Panc1 (cell line): ENCODE measurements at places on chromosomes 11 and 22.

- no peak for DNase-seq
- H3K27me3 ChIP-seq, result no peaks in the 10 kb centered on the region
- H3K4me1 ChIP-seq, result peaks cover 80% of the 10 kb centered on the region
- H3K36me3 ChIP-seq, result no peaks in the 10 kb centered on the region
These were observed 35.6 kb upstream of the PPARA start for GRCh38 chr22:46114518-46115387.

GRCh38 chr11:88315981-88316441, 21.5 kb downstream of the CTSC start:
- H3K4me3 ChIP-seq, result no peak overlapping the region
- no peaks in the 10 kb centered on the region for H3K36me3 ChIP-seq
- no peak overlapping the region for H3K27ac ChIP-seq
- no peaks in the 10 kb centered on the region for H3K27me3 ChIP-seq
- H3K4me1 ChIP-seq, result peaks cover 4% of the 10 kb centered on the region; the same call in 1 of the 2 replicates

- H3K36me3 ChIP-seq, result no peaks in the 10 kb centered on the region
- H3K4me1 ChIP-seq, result peaks cover 4% of the 10 kb centered on the region; the same call in 1 of the 2 replicates
- peaks cover 6% of the 10 kb centered on the region; the same call in 1 of the 2 replicates for H3K27me3 ChIP-seq
- no peak overlapping the region; the same call in 1 of the 2 replicates for H3K4me3 ChIP-seq
- no peak for DNase-seq
These were observed 2.3 kb upstream of the RTN4RL2 start for GRCh38 chr11:57458060-57458409.

DNA sequence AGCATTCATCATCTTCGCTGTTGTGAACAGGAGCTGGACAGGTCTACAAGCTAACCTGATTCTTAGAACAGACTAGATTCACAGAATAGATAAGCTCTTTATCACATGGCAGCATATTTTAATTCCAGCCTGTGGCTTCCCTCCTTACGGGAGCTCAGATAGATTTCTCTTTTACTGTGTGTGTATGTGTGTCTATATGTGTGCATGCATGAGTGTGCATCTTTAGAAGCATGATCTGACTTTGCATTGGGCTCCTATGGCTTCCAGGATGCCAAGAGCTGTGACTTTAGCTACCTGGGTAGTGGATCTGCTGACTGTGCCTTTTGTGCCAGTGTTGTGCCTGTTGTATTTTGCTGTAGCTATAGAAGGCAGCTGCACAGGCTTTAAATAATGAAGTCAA, 44.3 kb downstream of the ZNRF3 start:
- no peaks in the 10 kb centered on the region for H3K4me1 ChIP-seq
- no peaks in the 10 kb centered on the region for H3K36me3 ChIP-seq
- no peak for DNase-seq

DNA sequence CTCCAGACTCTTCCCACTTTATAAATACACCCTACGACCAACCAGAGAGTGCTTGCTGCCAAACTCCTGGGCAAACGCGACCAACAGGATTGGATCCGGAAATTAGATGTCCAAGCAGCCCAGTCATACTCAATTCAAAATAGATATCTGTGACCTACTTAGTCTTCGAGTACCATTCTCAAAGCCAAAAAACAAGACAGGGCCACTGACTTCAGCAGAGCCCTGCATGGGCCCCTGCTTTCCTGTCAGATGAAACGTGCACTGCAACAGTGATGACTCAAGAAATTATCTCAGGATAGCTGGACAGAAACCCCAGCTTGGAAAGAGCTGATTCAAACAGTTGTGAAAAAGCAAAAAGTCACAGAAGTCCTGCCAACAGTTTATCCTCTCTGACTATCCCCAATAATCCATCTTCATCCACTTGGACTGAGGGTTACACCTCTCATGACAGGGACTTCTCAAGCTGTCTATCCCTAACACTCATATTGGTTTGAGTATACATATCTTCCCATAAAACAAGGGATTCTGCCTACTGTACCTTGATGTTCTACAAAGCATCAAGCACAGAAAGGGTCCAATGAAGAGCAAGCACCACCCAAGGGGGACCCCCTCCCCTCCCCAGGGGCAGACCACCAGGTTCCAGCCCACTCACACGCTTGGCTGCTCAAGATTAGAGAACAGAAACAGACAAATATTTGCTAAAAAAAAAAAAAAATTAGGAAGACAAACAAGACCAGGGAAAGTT, 17.4 kb downstream of the SMCO4 start:
- no peaks in the 10 kb centered on the region for H3K36me3 ChIP-seq
- no peaks in the 10 kb centered on the region for H3K4me1 ChIP-seq
- no peak overlapping the region for H3K4me3 ChIP-seq
- H3K27me3 ChIP-seq, result no peaks in the 10 kb centered on the region
- no peak overlapping the region for H3K27ac ChIP-seq

DNA sequence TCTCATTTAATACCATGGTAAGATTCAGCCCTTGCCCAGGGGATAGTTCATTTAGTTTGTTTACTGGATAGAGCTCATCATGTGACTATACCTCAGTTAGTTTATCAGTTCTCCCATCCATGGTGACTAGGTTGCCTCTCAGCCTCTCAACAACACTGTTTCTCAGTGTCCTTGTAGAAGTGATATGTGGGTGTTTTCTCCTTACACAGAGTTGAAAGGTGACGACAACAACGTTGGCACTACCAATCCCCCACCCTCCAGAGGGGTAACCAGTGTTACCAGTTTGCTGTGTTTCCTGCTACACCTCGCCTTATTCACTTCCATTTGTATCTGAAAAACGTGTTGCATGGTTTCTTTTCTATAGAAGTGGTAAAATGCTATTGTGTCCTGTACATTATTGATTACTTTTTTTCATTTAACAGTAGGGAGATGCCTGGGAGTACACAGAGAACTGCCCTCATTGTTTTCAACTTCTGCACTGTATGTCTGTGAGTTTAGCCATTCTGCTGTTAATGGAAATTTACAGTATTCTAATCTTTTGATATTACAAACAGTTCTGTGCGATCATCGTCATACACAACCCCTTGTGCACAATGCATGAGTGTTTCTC, 11.6 kb downstream of the NEAT1 start:
- H3K27me3 ChIP-seq, result no peaks in the 10 kb centered on the region
- H3K4me1 ChIP-seq, result peaks cover 94% of the 10 kb centered on the region
- H3K27ac ChIP-seq, result peak overlapping the region; percentile 78
- peaks cover 8% of the 10 kb centered on the region for H3K36me3 ChIP-seq
- DNase-seq, result no peak

- no peaks in the 10 kb centered on the region for H3K27me3 ChIP-seq
- no peak overlapping the region for H3K27ac ChIP-seq
- DNase-seq, result no peak
These were observed 46.5 kb upstream of the FIBIN start for GRCh38 chr11:26947379-26947844.

DNA sequence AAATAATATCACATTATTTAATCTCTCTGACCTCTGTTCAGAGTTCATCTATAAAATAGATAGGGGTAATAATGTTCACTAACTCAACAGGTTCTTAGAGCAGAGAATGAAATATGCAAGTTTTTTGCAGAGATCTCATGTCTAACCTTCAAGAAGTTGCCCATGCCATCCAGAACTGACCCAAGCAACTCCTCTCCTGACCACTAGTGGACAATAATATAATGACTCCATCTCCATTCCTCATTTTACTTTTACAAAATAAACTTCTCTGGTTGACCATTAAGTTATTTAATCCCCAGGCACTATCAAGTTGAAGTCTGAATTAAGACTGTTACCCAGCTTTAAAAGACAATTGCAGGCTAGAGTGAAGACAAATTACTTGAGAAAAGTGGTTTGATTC, 382.6 kb downstream of the KCNA4 start:
- no peak overlapping the region for H3K27ac ChIP-seq
- H3K27me3 ChIP-seq, result no peaks in the 10 kb centered on the region
- DNase-seq, result no peak
- no peaks in the 10 kb centered on the region for H3K36me3 ChIP-seq
- no peaks in the 10 kb centered on the region for H3K4me1 ChIP-seq

GRCh38 chr11:12200279-12200990, 90.0 kb downstream of the MICAL2 start:
- H3K4me3 ChIP-seq, result no peak overlapping the region
- H3K36me3 ChIP-seq, result no peaks in the 10 kb centered on the region
- peak overlapping the region; percentile 59 for H3K27ac ChIP-seq

DNA sequence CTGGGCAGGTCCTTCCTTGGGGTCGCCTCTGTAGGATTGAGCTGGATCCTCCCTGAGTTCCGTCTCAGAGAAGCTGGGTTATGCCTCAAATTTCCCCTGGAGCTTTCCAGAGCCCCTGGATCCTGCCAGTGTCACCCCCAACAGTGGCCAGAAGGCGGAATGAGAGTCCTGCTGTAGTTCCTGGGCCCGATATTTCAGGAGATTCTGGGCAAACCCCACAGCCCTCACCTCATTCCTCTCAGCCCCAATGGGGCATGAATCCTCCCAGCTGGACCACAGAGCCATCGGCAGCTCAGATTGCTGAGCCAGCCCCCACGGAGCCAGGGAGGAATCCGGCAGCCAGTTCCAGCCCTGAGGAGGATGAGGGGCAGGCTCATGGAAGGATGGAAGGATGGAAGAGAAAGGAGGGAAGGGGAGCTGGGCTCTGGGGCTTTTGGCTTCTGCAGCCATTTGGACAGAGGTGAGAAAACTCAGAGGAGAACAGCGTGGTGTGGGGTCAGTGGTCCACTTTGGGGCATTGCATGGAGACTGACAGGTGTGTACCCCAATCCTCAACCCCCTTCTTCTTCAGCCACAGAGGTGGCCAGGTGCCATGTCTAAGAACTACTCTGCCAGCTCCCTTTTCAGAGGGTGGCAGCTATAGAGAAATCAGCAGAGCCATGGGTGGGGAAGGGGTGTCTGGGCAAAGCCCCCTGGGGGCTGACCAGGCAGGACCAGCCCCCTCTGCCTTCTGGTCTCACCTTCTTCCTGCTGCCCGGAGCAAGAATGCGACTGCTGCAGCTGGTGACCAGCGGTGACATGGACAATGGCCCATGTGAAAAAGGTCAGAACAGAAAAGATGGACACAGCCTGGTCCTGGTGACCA, 867.6 kb downstream of the TBC1D22A start:
- H3K36me3 ChIP-seq, result no peaks in the 10 kb centered on the region
- no peak overlapping the region for H3K4me3 ChIP-seq
- H3K4me1 ChIP-seq, result no peaks in the 10 kb centered on the region
- H3K27me3 ChIP-seq, result no peaks in the 10 kb centered on the region

GRCh38 chr22:24156141-24156912, 25.0 kb upstream of the SUSD2 start:
- peaks cover 26% of the 10 kb centered on the region for H3K4me1 ChIP-seq
- H3K27me3 ChIP-seq, result no peaks in the 10 kb centered on the region
- peak overlapping the region; percentile 77 for H3K27ac ChIP-seq
- H3K4me3 ChIP-seq, result peak overlapping the region; percentile 59

DNA sequence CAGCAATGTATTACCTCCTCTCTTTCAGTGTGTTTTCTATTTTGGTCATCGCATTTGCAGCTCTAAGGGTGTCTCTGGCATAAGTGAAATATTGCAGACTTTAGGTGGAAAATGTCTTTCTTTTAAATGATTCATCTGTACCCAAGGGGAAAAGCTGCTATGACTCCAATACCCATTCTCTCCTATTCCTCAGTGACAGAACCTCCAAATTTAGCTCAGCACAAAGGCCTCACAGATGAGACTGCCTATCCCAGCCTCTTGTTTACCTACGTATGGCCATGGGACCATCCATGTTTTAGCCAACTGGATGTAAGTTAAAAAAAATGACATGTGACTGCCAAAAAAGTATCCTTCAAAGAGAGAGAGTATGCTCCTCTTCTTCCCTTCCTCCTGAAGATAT, 7.9 kb downstream of the MTMR2 start:
- no peak overlapping the region for H3K4me3 ChIP-seq
- no peak for DNase-seq
- H3K27me3 ChIP-seq, result no peaks in the 10 kb centered on the region
- no peaks in the 10 kb centered on the region for H3K36me3 ChIP-seq
- peaks cover 3% of the 10 kb centered on the region; the same call in 1 of the 2 replicates for H3K4me1 ChIP-seq

GRCh38 chr11:70133771-70134335, 55.7 kb downstream of the ANO1 start:
- no peaks in the 10 kb centered on the region for H3K27me3 ChIP-seq
- no peak overlapping the region for H3K27ac ChIP-seq
- no peaks in the 10 kb centered on the region for H3K36me3 ChIP-seq
- no peak overlapping the region for H3K4me3 ChIP-seq

DNA sequence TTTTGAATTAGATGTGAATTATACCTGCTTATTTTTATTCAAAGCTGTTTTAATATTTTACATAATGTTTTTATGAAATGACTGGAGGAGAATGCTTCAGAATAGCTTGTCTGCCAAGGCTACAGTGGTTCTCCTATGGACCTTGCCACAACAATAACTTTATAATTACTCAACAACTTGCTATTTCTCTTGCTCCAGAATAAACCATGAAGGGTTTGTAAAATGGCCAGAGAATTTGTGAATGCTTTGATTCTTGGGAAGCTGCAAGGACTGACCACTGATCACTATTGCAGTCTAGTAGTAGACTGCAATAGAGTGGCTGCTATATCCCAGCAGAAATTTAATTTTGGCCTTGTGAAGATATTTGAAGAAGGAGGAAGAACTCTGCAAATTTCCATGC, 199.7 kb downstream of the FAT3 start:
- no peaks in the 10 kb centered on the region for H3K4me1 ChIP-seq
- no peak for DNase-seq
- H3K36me3 ChIP-seq, result no peaks in the 10 kb centered on the region

DNA sequence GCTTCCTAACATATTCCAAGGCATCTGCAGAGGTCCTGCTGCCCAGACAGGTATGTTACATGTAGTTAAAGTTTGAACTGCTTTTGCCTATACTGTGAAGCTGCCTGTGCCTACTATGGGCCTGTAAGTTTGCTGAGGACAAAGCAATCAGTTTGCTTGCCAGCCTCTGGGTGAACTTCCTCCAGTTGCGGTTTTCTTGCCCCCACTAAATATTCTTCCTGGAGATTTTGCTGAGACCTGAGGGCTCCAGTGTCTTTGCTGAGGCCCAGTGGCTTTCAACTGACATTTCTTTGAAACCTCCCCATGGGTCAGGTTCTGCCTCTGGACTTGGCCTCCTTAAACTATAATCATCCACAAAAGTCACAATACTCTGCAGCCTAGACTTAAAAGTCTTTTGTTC, 29.6 kb upstream of the MMP20 start:
- no peaks in the 10 kb centered on the region for H3K36me3 ChIP-seq
- DNase-seq, result no peak
- H3K27me3 ChIP-seq, result no peaks in the 10 kb centered on the region
- H3K4me3 ChIP-seq, result no peak overlapping the region

DNA sequence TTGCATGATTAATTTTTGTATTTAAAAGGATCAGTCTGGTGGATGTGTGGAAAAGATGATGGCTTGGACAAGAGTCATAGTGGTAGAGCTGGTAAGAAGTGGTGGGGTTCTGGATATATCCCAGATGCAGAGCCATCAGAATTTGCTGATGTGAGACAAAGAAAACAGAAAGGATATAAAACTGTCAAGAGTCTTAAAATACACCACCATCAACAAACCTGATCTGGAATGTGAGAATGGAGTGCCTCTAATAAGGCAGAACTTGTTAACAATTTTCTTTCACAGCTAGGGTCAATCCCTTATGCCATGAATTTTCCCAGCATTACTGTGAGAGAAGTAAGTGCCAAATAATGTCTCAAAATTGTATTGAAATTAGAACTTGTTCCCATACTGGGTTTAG, 215.4 kb downstream of the METTL15 start:
- DNase-seq, result no peak
- H3K36me3 ChIP-seq, result no peaks in the 10 kb centered on the region
- no peaks in the 10 kb centered on the region for H3K4me1 ChIP-seq
- no peaks in the 10 kb centered on the region for H3K27me3 ChIP-seq
- H3K4me3 ChIP-seq, result no peak overlapping the region

- H3K4me1 ChIP-seq, result no peaks in the 10 kb centered on the region
- H3K27ac ChIP-seq, result no peak overlapping the region
- no peak overlapping the region for H3K4me3 ChIP-seq
- no peak for DNase-seq
- H3K27me3 ChIP-seq, result no peaks in the 10 kb centered on the region
These were observed 31.3 kb upstream of the CTTN start for GRCh38 chr11:70367071-70367470.
